ENCODE measurements at places on chromosomes 7 and 10.

DNA sequence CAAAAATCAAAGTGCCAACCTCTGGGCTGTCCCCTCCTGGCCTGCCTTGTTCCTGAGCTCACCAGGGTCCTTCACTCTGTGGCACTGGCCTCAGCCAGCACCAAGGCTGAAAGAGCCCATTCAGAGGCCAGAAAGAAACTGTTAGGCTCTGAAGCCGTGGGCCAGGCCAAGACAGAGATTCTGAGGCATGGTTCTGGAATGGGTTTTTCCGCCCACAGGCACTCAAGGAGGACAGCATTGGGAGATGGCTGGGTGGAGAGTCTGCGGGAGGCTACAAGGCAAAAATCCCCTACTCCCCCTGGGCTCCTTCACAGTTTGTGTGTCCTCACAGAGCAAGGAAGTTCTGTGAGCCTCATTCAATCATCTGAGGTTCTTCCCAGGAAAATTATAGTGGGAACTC lies 31.7 kb downstream of the GRIFIN start:
- DNase-seq, result no peak

DNA sequence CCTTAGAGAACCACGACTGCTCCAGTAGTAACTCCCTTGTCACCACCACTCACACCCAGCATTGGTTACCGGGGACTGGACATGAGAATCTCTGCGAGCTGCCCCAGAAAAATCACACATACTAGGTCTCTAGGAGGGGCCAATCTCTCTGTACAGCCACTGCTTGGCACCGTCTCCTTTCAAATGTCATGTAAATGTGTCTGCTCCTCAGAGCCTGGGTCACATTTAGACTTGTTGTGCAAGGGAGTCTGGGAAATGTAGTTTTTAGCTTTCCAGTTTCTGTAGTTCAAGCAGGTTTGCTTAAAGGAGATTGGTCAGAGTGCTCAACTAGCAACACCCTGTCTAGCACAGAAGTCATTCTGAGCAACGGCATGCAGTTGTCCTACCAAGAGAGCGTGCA lies 60.0 kb downstream of the CHN2 start:
- no peak for DNase-seq

- no peak for DNase-seq
These were observed 402.7 kb downstream of the IPMK start for GRCh38 chr10:57864765-57865680.

GRCh38 chr10:9853405-9854355 lies 1164.0 kb upstream of the CELF2 start:
- no peak for DNase-seq

GRCh38 chr10:124588736-124589490 lies 127.3 kb downstream of the LHPP start:
- DNase-seq, result no peak

- no peak for DNase-seq
These were observed 262.2 kb downstream of the BAMBI start for GRCh38 chr10:28939281-28940157.

DNA sequence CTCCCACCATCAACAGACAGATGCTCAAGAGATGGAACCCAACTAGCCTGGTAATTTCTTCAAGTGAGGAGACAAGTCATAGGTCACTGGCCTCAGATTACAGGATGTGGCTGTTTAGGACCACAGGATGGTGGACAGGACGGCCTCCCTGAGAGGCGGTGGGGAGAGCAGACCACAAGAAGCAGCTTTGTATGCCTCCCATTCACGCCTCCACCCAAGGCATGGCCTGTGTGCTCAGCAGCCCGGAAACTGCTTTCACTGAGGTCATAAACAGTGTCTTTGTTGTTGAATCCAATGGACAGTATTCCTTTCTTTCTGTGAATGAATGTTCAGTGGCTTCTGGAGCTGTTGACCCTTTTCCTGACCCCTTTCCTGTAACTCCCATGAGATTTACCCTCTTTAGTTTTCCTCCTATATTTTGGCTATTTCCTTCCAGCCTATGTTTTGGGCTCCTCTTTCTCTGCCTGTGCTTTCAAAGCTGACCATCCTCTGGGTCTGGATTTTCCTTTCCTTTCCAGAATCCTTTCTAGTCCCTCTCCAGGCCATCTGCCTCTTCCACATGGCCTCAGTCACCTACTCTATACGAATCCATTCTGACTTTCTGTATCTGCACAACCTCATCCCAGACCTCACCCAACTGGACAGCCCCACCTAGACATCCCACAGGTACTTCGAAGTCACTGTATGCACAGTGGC lies 32.4 kb upstream of the INPP5F start:
- DNase-seq, result no peak

- DNase-seq, result no peak
These were observed 161.2 kb downstream of the SVIL start for GRCh38 chr10:29473406-29474100.

DNA sequence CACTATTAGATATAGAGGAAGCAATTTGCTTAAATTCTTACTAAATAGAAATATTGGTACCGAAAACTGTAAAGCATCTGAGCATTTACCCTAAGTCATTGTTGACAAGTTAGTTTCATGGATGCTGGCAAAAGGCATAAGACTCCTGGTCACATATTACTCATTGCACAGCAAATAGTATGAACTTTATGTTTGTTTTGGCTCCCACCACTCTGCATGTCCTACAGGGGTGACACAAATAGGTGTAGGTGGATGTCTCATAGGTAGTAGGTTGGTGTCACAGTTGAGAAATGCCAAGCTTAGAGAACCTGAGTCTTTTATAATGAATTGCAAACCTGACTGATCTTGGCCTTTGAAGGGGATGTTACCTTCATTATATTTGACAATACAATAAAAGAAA lies 199.6 kb upstream of the SEMA3D start:
- DNase-seq, result no peak

DNA sequence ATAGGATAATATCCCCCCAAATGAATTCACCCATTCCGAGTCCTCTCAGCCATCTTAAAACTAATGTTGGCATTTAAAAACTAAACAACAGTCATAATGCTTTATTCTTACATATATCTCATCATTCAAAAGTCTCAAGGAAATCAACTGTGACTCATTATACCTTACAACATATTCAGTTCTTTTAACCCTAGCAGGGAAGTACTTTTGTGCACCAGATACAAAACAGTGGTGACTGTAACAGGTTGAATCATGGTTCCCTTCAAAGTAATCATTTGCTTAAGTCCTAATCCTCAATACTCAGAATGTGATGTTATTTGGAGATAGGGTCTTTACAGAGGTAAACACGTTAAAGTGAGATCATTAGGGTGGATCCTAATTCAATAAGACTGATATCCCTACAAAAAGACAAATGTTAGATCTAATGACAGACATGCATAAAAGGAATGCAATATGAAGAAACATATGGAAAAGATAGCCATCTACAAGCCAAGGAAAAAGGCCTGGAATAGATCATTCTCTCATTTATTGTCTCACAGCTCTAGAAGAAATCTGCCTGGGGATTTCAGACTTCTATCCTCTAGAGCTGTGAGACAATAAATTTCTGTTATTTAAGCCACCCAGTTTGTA lies 42.3 kb downstream of the RELN start:
- DNase-seq, result no peak

- DNase-seq, result no peak
These were observed 21.9 kb upstream of the GATAD1 start for GRCh38 chr7:92425311-92425947.

GRCh38 chr10:12269056-12269455 lies 73.1 kb downstream of the CDC123 start:
- DNase-seq, result no peak

DNA sequence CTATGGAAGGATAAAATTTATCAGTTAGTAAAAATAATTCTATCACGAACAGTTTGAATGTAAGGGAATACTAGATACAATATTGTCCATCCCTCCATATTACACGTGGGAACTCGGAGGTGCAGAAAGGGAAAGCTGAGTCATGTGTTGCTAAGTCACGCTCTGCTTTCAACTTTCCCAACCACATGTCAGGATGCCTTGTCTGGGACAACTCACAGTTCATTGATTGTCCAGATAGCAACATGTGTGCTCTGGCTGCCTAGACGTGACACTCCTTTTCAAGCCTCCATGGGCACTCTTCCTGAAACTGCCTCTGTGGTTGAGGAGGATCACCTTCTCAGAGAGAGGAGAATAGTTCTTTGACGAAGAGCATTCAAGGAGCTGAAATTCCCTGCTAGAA lies 808.1 kb downstream of the GRID1 start:
- no peak for DNase-seq

DNA sequence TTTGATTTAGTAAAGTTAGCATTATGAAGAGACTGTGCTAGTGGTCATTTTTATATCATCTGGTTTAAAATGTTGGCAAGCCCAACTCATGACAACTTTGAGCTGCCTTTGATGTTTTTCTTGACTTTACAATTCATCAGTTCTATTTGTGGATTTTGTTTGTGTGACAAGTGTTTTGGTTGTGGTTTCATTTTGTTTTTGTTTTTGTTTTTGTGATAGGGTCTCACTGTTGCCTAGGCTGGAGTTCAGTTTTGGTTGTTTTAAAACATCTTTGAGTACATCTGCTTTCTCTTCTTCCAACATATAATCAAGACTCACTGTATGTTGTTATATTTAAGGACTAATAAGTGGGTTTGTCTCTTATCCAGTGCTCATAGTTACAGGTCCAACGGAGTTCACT lies 17.6 kb upstream of the SFR1 start:
- DNase-seq, result no peak

- no peak for DNase-seq
These were observed 10.9 kb downstream of the PAPSS2 start for GRCh38 chr10:87670586-87670985.

GRCh38 chr7:51134013-51134441 lies 182.6 kb downstream of the COBL start:
- no peak for DNase-seq

DNA sequence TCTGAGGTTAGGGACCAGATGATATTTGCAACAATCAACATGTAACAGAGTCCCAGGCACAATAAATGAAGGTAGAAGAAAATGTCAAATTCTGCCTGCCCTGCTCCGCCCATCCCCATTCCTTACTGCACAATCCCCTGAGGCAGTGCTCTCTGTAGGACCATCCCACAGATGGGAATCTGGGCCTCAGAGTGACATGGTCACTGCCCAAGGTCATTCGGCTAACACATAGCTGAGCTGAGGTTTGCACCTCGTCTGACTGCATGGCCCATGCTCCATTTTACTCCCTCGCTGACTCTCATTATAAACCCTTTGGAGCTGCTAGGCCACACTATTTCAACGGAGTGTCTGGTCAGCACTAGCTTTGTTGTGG lies 1.2 kb downstream of the HOGA1 start:
- DNase-seq, result no peak

DNA sequence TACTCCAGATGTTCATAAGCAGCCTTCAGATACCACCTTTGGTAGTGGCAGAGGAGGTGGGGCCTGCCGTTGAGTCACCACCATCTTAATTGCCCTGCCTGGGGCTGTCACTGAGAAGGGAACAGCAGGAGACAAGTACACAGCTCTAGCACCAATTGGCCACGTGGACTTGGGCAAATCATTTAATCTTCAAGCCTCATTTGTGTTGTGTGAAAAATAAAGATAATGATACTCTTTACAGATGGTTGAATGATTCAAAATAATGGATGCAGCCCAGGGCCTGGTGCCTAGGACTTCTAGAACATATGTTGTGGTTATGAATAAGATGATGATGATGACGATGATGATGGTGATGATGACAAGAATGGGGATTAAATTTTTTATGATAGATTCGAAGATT lies 111.9 kb upstream of the ADAM12 start:
- no peak for DNase-seq

DNA sequence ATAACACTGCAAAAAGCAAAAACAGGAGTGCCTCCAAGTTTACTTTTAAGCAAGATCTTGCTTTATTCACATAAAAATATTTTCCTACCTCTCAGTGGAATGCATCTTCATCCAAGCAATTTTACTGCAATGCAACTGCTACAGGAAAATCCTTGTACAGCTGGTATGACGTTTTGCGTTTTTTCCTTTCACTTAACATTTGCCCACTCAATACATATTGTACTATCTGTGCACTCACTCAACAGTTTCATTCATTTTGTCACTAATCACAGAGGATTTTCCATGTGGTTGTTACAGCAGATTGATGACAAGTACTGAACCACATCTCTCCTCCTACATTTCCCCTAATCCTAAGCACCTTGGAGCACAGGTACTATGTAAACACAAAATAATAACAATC lies 222.0 kb upstream of the IMMP2L start:
- DNase-seq, result no peak

All from activated naive CD4-positive, alpha-beta T cell (primary cell).